ENCODE measurements at places on chromosomes 5 and 9.

DNA sequence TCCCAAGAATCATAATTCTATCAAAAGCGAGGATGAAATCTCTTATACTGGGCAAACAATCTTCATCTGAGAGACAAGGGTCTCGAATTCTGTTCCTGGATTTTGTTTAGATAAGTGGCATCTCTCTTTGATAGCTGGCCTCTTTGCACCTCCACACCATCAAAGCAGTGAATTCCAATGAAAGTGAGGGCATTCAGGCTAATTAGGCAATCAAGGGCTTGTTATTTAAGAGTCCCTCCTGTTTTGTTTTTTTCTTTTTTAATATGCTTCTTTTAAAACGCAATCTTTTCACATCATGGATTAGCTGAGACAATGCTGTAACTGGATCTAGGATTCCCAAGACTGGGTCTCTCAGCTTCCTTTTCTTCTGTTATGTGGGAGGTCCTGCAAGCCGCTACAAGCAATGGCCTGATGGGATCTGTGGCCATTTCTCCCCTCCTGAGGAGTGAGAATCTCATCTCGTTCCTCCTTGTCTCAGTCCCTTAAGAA is 67.9 kb downstream of the TNC start:
- no peak for DNase-seq

DNA sequence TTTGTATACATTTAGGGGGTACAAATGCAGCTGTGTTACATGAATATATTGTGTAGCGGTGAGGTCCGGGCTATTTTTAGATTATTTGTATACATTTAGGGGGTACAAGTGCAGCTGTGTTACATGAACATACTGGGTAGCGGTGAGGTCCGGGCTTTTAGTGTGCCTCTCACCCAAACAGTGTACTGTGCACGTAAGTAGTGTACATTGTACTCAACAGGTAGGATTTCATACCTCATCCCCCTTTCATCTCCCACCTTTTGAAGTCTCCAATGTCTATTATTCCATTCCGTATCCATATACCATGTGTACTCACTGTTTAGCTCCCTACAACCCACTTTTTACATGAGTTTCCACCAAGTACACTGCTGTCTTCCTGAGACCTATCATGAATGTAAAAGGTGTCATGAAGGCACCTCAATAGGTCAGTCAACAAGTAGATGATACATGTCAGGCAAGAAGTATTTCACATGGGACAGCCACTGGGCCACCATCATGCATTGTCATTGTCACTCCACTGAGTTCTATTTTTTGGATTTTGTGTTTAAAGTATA is 27.7 kb downstream of the SKP1 start:
- DNase-seq, result no peak

- DNase-seq, result peak; percentile 25
These were observed 505.1 kb upstream of the KLF4 start for GRCh38 chr9:107994648-107995047.

DNA sequence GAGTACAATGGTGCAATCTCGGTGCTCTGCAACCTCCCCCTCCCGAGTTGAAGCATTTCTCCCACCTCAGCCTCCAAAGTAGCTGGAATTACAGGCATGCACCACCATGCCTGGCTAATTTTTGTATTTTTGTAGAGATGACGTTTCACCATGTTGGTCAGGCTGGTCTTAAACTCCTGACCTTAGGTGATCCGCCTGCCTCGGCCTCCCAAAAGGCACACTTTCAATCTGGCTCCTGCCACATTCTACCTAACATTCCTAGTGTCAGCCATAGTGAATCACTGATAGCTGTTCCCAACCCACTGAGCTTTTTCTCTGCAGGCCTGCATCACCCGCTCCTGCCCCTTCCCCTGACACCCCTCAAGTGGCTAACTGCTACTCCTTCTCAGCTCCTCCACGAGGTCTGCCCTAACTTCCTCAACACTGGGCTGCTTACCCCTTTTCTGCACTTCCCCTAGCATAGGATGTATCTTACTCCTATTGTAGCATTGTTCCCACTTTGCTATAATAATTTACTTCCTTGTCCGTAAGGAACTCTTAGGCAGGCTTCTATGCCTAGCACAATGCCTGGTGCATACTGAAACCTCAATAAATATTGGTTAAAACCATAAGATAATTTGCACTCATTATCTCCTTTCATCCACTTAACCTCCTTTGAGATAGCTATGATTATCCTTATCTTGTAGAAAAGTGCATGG is 42.0 kb upstream of the LIFR start:
- DNase-seq, result no peak
